ENCODE measurements at places on chromosomes 16 and 17. TPM values are rescaled to one million over a fixed set of nuclear protein-coding genes. Genes with fewer than 3 reads are reported as not detected.

Gene SLC16A11
- not detected for total RNA-seq

Gene MEOX1
- 0.54 TPM for total RNA-seq

Gene CISD3
- total RNA-seq: 19.0 TPM

Gene SLC35G6
- not detected for total RNA-seq

Gene CMTM2
- total RNA-seq: not detected

Gene ZFP1
- 6.2 TPM for total RNA-seq

Gene RUNDC3A
- total RNA-seq: not detected

Gene KRT39
- total RNA-seq: not detected

Gene AXIN2
- total RNA-seq: 11.7 TPM

Gene CCL1
- not detected for total RNA-seq

Gene SCPEP1
- 77.8 TPM for total RNA-seq

Gene FBXW10
- total RNA-seq: not detected

Gene CHRNE
- 0.72 TPM for total RNA-seq

Gene HLF
- 0.16 TPM for total RNA-seq

Gene HCFC1R1
- total RNA-seq: 12.0 TPM

Gene KRT27
- not detected for total RNA-seq

Gene CACNA1G
- total RNA-seq: not detected

Gene CD300H
- total RNA-seq: not detected

Gene CCL11
- total RNA-seq: 2.4 TPM

Gene GLP2R
- not detected for total RNA-seq

Gene CLEC18A
- total RNA-seq: not detected

Gene RBFOX1
- not detected for total RNA-seq

Gene IL34
- not detected for total RNA-seq

Gene TP53TG3
- not detected for total RNA-seq

Gene SMTNL2
- total RNA-seq: not detected

Gene CHAD
- not detected for total RNA-seq

Gene CARD14
- total RNA-seq: not detected

Gene CCL22
- total RNA-seq: not detected

Gene MT3
- total RNA-seq: 0.81 TPM
